Stimulated activated naive CD8-positive, alpha-beta T cell treated with anti-CD3 and anti-CD28 coated beads, Interleukin-15, Interleukin-2, amounts not matched to agents 100 U/mL and 50 U/mL, for 24 hours (primary cell): ENCODE measurements at places on chromosomes 1 and 21.

GRCh38 chr1:2187619-2188018, 7.0 kb downstream of the FAAP20 start:
- no peak for DNase-seq

DNA sequence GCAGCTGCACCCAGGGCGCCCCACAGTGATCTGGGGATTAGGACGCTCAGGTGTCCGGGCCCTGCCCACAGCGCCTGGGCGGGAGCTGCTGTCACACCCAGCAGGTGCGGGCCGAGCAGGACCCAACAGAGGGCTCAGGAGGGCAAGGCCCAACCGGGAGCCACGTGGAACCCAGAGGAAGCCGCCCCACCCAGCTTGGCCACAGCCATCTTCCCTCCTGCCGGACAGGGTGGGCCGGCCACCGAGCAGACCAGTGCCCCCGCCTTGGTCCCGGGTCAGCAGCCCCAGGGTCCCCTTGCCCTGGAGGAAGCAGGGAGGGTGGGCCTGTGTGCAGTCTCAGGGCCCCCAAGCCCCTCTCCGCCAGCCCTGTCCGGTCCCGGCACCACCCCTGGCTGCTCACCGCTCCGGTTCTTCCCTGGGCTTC, 6.3 kb upstream of the TTLL10 start:
- no peak for DNase-seq

- DNase-seq = no peak
These were observed 126.2 kb upstream of the L1TD1 start for GRCh38 chr1:62068416-62068843.

- DNase-seq = no peak
These were observed 518.9 kb upstream of the NR5A2 start for GRCh38 chr1:199508653-199509052.

- DNase-seq = no peak
These were observed 255.3 kb downstream of the FOXD2 start for GRCh38 chr1:47693115-47693514.

GRCh38 chr1:78620666-78621065, 418 bp downstream of the IFI44L start:
- no peak for DNase-seq

DNA sequence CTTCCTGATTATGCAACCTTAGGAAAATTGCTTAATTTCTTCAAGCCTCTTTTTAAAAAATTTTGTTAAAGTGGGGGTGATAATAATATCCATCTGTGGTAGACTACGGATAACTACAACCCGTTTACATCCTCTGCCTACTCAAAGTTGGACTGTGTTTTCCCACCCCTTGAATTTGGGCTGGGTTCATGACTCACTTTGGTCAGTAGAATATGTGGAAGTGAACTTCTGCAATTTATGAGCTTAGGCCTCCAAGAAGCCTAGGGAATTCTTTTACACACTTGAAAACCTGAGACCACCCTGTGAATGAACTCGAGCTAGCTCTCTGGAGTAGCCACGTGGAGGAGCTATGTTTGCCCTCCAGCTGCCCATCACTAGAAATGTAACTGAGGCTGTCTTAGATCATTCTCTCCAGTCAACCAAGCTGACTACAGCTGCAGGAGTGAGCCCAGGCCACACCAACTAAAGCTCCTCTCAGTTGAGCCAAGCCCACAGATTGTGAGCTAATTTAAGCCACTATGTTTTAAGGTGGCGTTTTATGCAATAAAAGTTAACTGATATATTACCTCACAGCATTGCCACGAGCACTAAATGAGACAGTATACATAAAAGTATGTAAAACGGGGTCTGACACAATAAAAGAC, 29.6 kb upstream of the CACHD1 start:
- DNase-seq = no peak

DNA sequence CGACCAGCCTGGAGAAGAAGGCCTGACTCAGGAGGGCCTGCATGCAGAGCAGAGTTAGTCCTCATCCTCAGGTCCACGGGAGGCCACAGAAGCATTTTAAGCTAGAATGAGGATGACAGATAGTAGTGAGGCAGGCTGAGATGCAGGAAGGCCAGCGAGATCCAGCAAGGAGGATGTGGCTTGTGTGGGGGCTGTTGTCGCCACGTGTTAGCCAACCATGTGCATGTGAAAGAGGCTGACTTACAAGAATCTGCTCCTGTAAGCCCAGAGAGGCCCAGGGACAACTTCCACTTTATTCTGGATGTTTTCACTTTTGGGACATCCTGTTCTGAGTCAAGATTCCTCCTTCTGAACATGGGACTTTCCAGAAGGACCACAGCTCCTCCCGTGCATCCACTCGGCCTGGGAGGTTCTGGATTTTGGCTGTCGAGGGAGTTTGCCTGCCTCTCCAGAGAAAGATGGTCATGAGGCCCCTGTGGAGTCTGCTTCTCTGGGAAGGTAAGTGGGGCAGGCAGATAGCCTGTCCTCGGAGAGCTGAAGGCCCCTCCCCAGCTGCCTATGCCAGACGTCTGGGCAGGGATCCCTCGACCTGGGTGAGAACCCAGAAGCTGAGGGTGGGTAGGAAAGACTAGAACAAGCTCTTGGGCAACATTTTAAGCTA, at the start of gene SLAMF8:
TSS of gene SLAMF8 (plus strand) at position 433 of the 661 bp plus-strand sequence. CDS start at position 459, 26 bp downstream.
- peak; percentile 65 for DNase-seq

DNA sequence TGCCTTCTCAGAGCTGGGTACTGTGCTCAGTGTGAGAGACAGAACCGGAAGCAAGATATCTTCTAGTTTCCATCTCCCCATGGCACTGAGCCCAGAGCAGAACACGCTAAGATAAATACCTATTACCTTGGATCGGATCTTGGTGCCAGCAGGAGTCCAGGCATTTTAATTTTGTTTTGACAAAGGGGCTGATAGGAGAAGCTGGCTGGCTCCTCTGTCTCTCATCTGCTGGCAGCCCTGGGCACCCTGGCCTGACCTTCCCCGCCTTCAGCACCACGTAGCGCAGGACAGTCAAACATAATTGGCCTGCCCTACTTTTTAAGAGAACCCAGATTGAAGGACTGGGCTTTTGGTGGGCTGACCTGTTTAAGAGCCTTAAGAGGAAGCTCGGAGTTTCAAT, 160.7 kb upstream of the KLHDC7A start:
- DNase-seq = no peak

DNA sequence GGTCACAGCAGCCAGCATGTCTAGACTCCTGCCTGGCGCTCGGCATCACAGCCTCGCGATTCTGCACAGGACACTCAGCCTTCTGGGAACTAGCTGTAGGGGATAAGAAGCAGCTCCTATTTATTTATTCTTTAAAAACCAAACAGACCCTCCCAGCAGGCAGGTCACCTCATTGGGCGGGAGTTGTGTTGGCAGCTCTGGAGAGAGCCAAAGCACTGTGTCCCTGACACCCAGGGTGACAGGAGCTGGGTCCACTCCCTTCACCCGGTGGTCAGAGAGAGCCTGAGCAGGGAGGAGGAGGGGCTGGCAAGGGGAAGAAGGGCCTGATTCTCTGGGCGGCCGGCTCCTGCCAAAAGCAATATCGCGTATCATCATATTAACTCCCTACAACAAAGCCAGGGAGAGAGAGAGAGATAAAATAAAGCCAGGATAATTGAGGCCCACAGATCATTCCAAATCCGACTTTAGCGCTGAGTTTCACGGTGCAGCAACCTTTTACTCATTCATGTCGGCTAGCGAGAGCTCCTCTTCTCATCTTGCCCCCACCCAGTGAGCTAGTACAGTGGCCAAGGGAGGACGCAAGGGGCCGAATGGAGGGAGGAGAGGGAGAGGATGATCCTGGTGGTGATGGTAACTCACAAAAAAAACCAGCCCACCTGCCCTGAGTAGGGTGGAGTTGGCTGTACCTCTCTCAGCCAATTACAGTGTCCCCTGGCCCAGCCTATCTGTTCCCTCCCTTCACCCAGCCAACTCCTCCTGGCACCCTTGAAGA, 79.8 kb upstream of the IFFO2 start:
- DNase-seq = no peak

- DNase-seq = no peak
These were observed 564.7 kb downstream of the PTPRU start for GRCh38 chr1:29801003-29801402.

DNA sequence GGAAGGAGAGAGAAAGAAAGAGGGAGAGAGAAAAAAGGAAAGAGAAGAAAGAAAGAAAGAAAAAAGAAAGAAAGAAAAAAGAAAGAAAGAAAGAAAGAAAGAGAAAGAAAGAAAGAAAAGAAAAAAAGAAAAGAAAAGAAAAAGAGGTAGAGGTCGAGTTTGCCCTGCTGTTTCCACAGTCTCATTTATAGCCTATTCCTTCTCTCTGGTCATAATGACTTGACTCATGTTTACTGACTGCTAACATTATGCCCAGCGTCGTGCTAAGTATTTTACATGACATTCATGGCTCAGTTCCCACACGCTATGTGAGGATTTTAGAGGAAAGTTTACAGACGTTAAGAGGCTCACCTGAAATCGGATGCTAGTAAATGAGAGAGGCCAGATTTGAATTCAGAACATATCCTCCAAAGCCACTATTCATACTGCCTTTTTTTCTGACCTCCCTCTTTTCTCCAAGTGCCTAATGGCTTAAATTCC, 263.0 kb downstream of the TNR start:
- no peak for DNase-seq

DNA sequence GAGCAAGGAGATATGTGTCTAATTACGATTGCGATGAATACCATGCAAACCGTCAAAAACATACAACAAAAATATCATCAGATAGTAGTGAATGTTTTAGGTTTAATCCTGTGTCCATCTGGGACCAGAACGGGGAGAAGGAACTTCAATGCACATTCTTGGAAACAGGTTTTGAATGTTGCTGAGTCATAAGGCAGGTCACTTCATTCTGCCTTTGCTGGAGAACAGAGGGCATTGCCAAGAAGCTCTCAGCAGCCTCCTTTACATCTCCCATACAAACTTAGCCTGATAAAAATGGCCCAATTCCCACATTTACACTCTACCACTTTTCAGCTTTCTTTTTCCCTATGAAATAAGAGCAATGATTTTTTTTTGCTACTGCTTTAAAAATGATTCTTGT, 78.0 kb upstream of the KCNJ6 start:
- DNase-seq = no peak

DNA sequence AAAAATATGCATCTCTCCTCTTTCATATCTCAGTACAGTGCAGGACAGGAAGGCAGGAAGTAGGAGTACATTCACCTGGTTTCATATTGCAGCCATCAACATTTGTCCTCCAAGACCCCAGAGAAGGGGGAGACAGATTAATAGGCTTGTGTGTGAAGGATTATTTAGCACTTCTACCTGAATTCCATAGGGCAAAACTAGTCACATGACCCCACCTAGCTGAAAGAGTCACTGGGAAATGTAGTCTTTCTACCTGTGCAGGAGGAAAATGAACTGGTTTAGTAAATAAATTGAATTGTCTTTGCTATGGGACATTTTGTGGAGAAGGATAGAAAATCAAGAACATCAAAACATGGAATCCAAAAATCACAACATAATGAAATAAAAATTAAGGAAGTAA, 13.9 kb upstream of the TRIM33 start:
- no peak for DNase-seq

GRCh38 chr1:47280142-47280541, 33.8 kb downstream of the STIL start:
- DNase-seq = no peak

DNA sequence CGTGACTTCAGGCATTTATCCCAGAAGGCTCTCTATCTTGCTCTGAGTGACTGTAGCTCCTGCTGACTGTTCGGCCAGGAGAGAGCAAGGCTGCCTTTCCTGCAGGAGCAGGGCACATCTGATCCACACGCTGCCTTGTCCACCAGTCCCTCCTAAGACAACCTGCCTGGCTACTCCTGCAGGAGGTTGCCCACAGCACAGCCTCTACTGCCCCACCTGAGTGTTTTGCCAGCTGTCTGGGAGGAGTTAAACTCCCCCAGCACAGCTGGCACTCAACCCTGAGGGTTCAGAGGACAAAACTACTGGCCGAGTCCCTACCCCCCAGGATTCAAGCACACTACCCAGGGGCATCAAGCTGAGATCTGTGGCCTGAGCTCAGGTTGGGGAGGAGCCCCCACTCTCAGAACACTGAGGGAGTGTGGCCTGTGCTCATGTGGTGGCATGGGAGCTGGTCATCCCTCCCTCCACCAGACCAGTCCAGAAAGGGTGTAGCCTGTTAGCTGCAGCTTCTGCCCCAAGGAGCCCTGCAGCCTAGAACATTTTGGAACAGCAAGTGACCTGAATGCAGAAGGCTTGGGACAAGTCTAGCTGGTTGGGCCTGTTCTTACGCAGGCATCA, 237.3 kb downstream of the SLC44A5 start:
- no peak for DNase-seq

GRCh38 chr1:206788487-206789050, 16.3 kb upstream of the IL10 start:
- no peak for DNase-seq

- no peak for DNase-seq
These were observed 12.0 kb downstream of the EGLN1 start for GRCh38 chr1:231410036-231410612.

DNA sequence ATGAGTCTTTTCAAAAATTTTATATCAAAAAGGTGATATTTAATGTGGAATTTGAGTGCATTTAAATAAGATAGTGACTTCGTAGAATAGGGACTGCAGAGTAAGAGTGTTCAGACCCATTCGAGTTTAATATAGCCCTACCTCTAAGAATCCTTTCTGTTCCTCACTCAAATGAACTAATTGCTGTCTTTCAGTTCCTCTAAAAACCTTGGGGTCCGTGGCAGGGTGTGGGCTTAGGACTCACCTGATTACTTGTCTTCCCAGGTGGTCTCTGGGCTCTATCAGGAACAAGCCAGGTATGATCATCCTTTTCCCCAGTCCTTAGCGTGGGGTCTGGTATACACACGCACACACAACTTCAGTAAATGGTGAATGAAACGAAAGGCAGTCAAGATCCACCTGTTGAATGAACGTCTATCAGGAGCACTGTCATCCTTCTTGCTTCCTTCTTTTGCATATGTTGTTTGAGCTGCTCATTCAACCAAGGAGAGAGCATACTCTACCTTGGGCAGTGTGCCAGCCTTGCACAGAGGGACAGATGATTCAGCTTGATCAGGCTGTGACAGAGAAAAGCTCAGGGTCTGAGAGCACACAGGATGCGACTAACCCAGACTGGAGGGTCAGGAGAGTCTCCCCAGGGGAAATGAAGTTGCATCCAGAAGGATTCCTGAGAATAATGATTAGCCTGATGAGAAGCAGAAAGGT, 1.2 kb upstream of the RNF11 start:
- DNase-seq = peak; percentile 64
